ENCODE measurements at places on chromosomes 4 and X.

DNA sequence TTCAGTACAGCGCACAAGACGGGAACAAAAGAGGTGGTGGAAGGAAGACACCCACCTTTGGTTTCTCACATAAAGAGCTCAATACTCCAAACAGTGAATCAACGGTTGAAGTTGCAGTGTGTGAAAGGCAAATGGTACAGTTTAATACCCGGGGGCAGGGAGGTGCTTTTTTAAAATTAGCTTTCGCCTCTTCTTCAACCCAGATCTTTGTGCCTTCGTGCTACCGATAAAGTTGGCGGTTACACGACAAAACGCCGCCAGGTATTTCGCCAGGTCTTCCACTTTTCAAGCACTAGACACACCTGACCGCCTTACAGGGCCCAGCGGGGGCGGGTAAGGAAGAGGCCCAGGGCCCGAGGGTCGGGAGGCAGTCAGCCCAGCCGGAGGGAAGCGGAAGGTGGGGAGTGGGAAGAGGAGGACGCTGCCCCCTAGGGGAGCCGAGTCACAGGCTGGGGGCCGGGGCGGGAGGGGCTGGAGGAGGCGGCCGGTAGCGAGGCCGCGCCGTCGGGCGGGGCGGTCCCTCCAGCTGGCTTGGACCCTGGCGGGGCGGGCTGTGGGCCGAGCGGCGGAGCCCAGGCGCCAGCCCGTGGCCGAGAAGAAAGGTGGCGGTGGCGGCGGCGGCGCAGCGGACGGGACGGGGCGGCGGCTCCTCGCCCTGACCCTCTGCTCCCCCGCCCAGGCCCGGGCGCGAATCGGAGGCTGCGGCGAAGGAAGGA lies 16.0 kb downstream of the UTP3 start:
- peak; percentile 75 for DNase-seq

DNA sequence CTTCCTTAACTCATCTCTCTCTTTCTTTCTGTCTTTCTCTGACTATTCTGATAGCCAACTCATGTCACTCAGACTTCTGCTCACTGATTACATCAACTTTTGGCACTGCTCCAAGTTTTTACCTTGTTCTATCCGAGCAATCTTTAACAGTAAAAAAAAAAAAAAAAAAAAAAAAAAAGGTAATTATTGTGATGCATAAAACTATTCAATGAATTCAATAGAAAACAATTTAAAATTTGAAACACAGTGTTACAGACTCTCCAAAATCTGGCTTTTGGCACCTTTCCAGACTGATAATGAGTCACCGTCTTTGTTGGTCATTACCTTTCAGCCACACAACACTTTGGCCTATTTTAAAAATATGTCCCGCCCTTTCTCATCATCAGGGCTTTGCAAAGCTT lies 229.5 kb downstream of the GALNTL6 start:
- DNase-seq: peak; percentile 18

GRCh38 chrX:109967156-109967555 lies 35.8 kb upstream of the TMEM164 start:
- DNase-seq: no peak

DNA sequence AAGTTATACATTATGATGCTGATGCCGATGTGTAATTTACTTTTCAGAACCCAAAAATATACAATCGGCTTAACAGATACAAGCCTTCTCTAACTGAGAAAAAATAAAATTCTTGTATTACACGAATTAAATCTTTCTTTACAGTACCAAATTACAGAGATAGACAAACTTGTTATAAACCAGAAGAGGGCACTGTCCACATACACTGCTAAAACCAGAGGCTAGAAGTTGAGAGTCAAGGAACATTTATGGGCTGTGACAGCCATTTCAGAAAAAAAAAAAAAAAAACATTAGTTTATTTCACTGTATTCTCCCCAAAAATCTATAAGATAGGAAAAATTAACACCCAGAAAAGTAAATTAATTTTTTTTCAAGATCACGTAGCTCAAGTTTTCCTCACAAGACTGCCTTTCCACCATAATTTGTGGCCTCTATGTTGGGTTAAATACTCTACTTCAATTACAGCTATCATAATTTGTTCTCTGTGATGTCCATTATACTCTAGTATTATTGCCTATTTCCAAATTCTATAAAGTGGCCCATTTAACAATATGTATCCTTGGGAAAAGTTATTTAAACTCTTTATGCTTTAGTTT lies 12.0 kb downstream of the EREG start:
- DNase-seq: peak; percentile 40

DNA sequence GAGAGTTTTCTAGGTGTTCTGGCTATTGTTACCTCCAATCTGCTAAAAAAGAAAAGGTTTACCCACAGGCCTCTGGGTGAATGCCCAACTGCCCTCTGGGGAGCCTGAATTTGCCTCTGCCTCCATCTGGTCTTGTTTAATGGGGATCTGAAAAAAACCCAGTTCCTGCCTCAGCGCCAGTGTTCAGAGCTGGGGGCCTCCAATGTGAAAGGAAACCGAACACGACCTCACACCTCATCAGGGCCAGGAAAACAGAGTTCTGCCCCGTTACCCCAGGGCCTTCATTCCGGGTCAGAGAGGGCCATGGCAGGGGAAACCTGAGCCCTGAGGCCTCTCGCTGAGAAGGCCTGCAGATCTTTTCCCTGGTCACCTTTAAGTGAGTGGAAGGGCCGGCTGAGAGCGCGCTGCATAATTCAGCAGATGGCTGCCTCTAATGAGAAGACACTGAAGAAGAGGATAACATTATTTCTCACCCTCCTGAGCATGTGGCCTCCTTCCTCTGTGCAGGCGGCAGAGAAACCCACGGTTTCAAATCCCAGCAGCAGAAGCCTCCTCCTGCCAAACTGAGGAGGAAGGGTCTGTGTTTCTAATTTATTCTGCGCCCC lies 6.8 kb downstream of the SEPTIN6 start:
- peak; percentile 24 for DNase-seq

- no peak for DNase-seq
Observed at GRCh38 chrX:136205882-136206380, 45.3 kb downstream of the MAP7D3 start.

DNA sequence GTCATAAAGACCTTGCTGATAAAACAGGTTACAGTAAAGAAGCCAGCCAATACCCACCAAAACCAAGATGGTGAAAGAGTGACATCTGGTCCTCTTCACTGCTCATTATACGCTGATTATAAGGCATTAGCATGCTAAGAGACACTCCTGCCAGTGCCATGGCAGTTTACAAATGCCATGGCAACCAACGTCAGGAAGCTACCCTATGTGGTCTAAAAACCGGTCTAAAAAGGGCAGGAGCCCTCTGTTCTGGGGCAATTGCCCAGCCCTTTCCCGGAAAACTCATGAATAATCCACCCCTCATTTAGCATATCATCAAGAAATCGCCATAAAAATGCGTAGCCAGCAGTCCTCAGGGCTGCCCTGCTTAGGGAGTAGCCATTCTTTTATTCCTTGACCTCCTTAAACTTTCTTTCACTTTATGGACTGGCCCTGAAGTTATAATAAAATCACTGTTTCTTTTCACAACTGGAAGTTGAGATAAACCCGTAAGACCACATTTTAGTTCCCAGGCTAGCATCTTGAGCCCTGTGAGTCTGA lies 260.5 kb upstream of the FAT1 start:
- no peak for DNase-seq

DNA sequence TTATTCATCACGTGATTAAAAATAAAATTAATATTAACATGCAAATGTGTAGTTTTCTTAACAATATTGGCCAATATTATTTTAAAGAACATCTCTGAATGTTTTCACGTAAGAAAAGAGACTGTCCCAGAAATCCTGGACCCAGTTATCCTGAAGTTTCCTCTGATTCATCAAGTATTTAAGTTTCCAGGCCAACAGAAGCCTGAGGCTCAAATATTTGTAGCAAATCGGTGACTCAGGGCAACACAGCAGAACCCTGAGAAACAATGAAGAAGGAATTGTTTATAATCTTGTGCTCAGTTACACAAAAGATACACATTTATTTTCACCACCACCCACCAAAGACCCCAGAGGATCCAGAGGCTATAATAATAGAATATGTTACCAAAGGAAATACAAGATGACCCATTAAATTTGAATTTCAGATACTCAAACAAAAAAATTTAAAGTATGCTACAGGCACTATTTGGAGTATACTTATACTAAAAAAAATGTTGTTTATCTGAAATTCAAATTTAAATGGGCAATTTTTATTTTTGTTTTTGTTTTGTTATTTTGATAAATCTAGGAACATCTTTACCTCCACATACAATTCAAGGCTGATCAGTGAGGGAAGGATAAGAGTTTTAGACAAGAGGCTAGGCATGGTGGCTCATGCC lies 33.9 kb upstream of the SLC7A11 start:
- DNase-seq: no peak

DNA sequence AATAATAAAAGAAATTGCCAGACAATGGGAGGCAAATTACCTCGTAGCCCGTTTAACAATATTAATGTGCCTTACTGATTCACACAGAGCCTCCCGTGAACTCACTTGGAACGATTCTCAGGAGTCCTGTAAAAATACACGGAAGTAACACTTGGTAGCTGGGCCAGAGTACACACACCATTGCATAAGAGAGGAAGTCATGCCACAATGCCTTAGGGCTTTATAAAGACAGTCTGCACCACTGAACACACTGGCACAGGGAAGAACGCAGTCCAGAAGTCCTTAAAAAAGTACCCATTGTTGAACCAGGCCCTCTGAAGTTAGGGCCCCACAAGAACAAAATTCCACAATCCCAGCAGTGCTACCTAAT lies 15.1 kb downstream of the SLC2A9 start:
- DNase-seq: peak; percentile 15

- DNase-seq: peak; percentile 27
Observed at GRCh38 chr4:133839326-133839725, 362.3 kb downstream of the PABPC4L start.

DNA sequence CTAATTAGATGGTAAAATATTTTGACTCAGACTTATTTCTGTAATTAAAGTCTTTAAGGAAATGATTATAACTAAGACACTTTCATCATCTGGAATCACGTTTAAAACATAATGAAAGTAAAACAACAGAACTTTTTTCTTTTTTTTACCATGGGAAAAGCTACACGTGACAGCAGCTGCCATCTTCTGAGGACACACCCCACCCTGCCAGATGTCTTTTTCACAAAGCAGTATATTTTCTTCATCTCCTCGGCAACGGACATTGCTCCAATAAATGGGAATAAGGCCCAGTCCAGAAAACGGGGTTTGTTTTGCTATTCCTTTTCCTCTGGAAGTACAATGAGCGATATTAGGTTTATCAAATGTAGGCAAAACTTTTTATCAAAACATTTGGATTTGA lies 17.5 kb downstream of the PRSS12 start:
- no peak for DNase-seq

GRCh38 chr4:158750379-158750778 lies 18.4 kb upstream of the FNIP2 start:
- DNase-seq: no peak

- no peak for DNase-seq
Observed at GRCh38 chr4:150178161-150178560, 99.9 kb downstream of the DCLK2 start.

DNA sequence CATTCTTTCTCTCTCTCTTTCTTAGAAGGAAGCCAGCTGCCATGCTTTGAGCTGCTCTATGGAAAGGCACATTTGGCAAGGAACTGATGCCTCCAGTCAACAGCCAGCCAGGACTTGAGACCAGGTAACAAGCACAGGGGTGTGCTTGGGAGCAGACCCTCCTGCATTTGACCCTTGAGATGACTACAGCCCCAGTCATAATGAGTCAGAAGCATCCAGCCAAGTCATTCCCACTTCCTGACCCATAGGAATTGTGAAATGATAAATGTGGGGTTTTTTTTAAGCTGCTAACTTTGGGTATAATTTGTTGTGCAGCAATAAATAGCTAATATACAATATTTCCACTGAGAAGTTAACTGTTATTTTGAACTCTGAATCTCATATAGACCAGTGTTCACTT lies 446.9 kb downstream of the GRXCR1 start:
- no peak for DNase-seq

Measured in A673 (cell line).